ENCODE measurements at places on chromosomes 2 and 18.

DNA sequence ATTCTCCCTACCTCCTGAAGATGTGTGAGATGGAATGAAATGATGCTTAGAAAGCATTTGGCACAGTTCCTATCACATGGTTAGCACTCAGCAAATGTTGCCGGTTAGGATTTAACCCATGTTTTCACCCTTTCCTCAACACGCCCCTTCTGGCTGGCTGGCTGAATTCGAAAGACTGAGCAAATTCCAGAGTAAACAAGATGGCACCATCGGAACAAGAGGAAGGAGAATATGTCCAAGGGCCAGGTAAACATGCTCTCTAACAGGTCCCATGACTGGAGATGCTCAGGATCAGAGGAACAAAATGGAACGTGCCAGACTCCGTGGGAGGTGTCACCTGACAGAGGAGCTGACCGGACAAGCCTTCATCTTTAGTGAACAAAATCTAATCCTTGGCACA lies 145.6 kb downstream of the ANKRD44 start:
- DNase-seq, result no peak

DNA sequence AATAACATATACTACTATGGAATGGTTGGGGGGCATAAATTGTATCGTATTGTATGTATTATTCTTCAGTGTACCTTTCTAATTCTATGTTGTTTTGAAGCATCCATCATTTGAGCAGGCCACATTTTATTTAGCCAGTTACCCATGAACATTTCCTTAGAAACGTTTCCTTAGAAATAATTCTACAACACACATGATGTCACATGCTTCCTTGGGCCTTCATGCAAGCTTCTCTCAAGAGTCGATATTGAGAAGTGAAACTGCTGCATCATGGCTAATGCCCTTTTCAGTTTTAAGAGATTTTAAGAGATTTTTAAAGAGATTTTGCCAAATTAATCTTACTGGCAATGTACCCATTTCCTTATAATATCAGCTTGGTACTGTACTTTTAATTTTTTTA lies 63.9 kb downstream of the ALPK2 start:
- no peak for DNase-seq

- no peak for DNase-seq
These were observed 17.5 kb upstream of the CERS6 start for GRCh38 chr2:168438553-168438952.

- no peak for DNase-seq
These were observed 176.9 kb upstream of the NABP1 start for GRCh38 chr2:191500884-191501560.

- DNase-seq, result no peak
These were observed 110.0 kb upstream of the STPG4 start for GRCh38 chr2:47265158-47265557.

GRCh38 chr18:10432781-10433180 lies 21.7 kb upstream of the APCDD1 start:
- no peak for DNase-seq

DNA sequence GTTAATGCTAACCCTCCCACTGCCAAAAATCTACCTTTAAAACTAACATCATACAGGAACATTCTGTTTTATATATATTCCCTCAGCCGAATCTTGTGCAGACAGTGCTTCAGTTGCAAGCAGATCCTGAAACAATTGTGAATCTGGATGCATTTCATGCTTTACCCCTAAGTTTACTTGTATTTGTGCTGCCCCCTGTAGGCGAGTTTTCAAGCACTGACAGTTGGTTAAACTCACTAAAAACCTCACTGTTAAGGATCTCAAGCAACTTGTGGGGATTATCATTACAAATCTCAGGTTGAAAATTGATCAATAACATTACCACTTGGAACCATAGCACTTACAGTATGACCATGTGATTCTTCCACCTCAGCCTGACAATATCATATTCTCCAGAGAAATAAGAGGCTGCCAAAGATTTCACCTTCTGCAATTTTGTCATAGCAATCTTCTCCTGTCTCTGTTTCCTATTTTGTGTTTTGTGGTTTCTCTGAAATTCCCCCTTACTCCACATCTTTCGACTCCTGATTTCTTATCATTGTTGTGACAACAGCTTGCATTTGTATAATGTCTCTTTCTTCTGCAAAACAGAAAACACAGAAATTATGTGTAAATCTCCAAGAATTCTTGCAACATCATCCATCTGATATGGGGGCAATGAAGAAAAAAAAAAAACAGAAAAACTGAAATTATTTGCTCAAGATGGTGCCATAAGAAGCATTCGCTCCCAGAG lies 354.6 kb upstream of the SETBP1 start:
- DNase-seq, result peak; percentile 63

DNA sequence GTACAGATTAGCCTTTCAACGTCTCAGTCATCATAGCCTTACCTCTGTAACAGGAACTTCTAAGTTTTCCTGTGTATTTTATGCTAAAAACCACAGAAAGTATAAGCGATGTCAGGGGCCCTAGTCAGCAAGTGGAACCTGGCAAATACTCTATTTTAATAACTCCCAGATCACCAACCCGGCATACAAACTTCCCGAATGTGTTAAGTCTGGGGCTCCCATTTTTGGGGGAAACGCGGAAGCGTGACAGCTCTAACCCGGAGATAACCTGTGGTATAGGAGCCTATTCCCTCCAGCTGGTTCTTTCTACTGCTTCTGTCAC lies 574 bp downstream of the NIFK start:
- DNase-seq, result no peak

- DNase-seq, result no peak
These were observed 11.6 kb upstream of the TBC1D8 start for GRCh38 chr2:101162561-101163330.

GRCh38 chr2:171878481-171878993 lies 15.5 kb downstream of the SLC25A12 start:
- DNase-seq, result peak; percentile 46

- DNase-seq, result peak; percentile 30
These were observed 413.6 kb upstream of the ID2 start for GRCh38 chr2:8268172-8268783.

GRCh38 chr2:12014088-12014960 lies 267.9 kb downstream of the LPIN1 start:
- DNase-seq, result peak; percentile 49

DNA sequence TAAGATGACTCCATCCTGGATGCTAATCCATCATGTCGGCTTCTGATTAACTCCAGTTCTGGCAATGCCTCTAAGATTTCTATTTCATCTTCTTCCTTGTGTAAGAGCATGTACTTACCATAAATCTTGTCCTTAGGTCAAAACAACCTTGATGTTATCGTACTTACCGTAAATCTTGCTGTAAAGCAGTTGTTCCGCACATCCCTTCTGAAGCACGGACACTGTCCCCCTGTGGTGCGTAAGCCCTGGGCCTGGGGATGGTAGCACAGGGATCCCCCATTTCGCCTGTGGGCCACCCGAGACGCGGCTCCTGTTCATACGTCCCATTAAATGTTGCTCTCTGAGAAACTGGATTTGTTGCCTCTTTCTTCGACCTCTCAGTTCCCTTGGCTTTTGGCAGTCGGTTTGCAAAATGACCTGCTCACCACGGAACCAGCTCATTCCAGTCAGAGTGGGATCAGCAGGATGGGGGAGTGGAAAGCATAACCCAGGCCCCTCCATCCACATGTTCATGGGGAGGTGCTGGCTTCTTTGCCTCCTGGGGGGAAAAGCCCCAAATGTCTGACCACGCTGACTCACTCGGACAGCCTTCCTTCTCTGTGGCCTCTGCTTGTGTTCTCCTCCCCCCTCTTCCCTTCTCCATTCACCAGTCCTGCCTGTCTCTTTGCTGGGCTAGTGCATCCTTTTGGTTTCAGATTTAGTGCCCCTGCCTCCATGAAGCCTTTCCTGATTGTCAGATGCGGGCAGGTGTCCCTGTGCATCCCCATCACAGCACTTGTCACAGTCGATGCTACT lies 49.9 kb downstream of the RAB31 start:
- peak; percentile 83 for DNase-seq

GRCh38 chr2:110166266-110166665 lies 38.5 kb downstream of the NPHP1 start:
- DNase-seq, result no peak

DNA sequence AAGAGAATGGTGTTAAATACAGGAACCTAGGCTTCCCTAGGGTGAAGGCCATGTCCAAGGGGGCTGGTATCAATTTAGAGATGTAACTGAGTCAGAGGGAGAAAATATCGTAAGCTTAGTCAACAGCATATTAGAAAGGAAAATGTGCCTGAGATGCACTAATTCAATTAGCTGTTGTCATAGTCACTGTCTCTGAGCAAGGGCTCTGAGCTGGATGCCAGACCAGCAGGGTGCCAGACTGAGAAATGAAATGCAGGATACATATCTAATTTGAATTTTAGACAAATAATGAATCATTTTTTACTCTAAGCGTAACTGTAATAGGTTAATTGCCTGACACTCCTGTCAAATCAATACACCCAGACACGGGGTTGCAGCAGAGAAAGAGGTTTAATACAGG lies 11.4 kb upstream of the SLC35F6 start:
- DNase-seq, result peak; percentile 80

GRCh38 chr2:31008561-31009114 lies 129.6 kb downstream of the GALNT14 start:
- no peak for DNase-seq

DNA sequence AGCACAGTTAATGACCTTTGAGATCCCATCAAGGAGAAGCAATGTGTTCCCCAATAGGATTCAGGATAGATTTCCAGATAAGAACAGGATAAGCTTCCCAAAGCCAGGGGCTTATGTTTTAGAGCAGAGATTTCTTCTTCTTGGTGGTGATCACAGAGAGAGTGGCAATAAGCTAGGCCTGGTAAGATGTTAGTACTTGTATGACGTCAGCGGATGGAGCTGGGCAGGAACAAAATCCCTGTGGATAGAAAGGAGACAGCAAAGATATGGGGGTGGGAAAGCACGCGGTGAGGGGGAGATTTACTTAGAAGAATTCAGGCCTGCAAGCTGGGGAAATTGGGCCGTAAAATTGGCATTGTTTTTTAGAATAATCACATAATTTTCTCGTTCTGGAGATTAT lies 323.0 kb downstream of the MTX2 start:
- no peak for DNase-seq

GRCh38 chr18:61984349-61984748 lies 91.5 kb upstream of the RNF152 start:
- no peak for DNase-seq

- peak; percentile 75 for DNase-seq
These were observed 43.1 kb upstream of the HDAC4 start for GRCh38 chr2:239443666-239444567.

GRCh38 chr2:215979620-215980019 lies 33.7 kb downstream of the MREG start:
- DNase-seq, result no peak

- no peak for DNase-seq
These were observed 142.0 kb downstream of the LRATD1 start for GRCh38 chr2:14774436-14774968.

GRCh38 chr18:1751249-1751648 lies 820.1 kb downstream of the METTL4 start:
- no peak for DNase-seq

DNA sequence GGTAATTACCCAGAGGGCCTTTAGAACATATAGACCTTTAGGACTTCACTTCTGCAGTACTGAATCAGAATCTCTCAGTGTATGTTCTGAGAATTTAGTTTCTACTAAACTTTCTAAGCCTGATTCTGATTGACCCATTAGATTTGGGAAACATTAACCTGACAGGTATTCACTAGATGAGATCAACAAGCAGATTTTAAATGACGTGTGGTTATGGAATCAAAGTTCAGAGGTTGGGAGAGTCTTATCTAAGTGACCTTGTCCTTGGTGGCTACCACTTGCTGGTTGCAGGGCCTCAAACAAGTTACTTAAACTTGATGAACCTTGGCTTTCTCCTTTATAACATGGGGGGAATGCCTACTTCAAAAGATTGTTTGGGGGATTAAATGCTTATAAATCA lies 198.7 kb downstream of the PDE11A start:
- DNase-seq, result no peak

GRCh38 chr2:9627310-9627709 lies 3.5 kb downstream of the YWHAQ start:
- DNase-seq, result peak; percentile 43

- DNase-seq, result no peak
These were observed 339.8 kb upstream of the LINC00305 start for GRCh38 chr18:64488698-64489097.

DNA sequence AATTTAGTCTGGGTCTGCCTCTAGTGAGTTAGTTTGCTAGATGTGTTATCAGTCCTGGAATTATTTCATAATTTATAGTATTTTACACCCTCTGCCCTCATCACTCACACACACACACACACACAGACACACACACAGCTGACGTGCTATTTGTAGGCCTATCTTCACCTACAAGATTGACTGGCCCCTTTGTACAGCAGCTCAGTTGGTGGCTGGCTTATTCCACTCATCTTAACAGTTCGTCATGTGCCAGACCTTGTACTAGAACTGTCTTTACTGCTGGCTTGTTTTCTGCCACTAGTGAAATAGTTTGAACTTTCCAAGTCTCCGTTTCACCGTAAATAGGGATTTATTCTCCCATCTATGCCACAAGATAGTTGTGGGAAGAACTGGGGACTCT lies 21.3 kb downstream of the CENPO start:
- no peak for DNase-seq

GRCh38 chr2:74414881-74415761 lies 6.3 kb downstream of the C2orf81 start:
- DNase-seq, result peak; percentile 27

DNA sequence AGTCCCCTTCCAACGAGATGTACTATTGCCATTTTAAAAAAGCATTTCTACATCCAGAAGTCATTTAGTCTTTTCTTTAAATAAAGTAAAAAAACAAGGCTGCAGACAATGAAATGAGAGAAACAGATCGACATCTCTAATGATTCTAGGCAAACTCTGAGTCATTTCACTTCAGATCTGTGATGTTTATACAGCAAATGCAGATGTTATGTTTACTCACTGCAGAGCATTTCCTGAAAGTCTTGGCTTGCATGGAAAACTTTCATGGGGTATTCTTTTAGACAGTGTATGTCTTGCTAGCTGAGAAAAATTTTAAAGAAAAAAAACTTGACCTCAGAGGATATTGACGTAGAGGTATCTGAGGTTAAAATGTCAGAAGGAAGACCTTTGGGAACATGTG lies 797.4 kb downstream of the CNTNAP5 start:
- no peak for DNase-seq
